ENCODE measurements at places on chromosomes 5 and 9.
A peak's percentile ranks its signal among the peaks of the same experiment; 100 is the strongest.

DNA sequence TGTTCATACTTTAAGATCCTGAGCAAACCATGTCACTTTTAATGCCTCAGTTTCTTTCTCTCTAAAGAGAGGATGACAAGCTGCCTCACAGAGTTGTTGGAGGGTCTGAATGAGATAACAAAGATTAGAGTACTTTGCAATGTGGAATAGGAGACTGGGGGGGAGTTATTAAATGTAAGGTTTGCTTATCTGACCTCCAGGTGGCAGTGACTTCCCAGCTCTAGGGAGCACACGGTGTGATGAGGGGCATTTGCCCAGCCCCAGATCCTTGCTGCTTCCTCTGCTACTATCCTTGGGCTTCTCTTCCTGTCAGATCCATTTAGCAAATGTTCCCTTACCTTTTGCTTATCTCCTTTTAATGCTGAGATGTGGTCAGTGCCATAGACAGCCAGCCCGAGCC is 30.7 kb downstream of the ENHO start:
- ATAC-seq = no peak

GRCh38 chr9:16136961-16137360 is 584.1 kb downstream of the CCDC171 start:
- no peak for ATAC-seq

DNA sequence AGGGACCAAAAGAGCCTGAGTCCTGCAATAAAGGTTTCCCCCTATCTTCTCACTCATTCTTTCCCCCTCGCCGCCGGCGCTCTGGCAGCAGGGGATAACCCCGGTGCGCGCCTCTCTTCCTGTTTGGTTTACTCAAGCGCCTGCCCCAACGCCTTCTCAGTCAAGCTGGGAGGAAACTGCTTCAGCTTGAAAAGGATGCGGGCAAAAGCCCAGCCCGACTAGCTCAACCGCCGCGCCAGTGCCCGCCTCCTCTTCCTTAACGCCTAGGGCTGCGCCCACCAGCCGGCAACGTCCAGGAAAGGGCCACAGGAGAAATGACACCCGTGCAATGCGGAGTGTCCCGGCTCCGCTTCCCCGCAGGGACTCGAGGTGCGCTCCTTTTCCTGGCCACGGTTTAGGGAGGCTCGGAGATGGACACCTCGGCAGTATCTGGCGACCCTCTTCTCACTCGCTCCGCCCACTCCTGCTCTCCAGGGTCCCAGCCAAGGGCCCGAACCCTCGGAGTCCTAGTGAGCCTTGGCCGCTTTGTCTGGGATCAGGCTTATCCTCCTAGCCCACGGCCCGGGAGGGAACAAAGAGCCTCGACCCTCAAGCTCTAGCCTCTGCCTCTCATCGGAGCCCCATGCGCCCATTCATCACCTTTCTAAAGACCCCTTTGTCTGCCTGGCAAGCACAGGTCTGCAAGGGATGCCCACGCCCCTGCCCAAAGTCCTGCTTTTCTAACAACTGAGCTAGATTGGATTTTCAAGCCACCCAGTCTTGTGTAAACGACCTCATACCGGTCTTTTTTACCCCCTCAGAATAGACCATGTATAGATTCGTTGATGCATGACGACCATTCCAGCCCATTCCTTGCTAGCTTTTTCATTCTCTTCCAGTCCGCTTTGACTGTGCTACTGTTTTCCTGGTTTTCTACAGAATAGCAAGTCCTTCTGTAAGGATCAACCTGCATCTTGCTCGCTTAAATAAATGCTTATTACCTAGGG is 2.0 kb downstream of the ST8SIA4 start:
- ATAC-seq = peak; percentile 69

DNA sequence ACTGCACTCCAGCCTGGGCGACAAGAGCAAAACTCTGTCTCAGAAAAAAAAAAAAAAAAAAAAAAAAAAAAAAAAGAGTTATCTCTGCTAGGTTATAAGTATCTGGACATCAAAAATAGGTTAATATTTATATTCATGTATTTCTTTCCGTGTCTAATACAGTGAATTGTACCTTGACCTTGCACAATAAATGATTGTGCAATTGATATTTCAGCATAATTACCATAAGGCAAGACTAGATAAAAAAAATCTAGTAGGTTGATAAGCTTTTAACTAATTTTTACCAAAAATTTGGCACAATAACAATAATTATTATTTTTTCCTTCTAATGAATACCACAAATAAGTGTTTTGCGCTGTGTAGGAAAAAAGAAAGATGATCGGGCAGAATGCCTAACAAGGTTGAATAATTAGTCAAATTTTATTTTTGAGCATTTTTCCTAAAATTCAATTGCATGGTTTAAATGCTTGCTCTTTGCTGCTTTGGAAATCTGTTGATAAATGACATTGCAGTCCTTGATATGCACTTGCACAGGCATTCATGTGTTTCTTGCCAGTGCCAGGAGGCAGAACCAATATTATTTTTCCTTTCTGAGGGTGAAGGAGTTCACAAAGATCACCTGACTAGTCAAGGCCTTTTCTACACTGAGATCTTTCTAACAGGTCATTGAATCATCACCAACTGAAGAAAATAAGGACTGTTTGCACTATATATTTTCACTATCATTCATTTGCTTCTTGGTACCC is 127.5 kb downstream of the ARRDC3 start:
- ATAC-seq = no peak

GRCh38 chr5:43312699-43313034 is 545 bp downstream of the HMGCS1 start:
- peak; percentile 2 for ATAC-seq

- ATAC-seq = no peak
These were observed at the start of gene MEIKIN for GRCh38 chr5:131945551-131946168. Gene MEIKIN, minus strand, starts transcription at chr5:131945663. Its CDS starts 158 bp downstream, at chr5:131945505.

- no peak for ATAC-seq
These were observed 193.5 kb downstream of the CD180 start for GRCh38 chr5:67002832-67003684.

GRCh38 chr5:11684607-11685006 is 219.6 kb downstream of the CTNND2 start:
- no peak for ATAC-seq

All from esophagus mucosa (tissue), 1 donor.